ENCODE measurements at places on chromosomes 4 and X. TPM values are rescaled to one million over a fixed set of nuclear protein-coding genes. Genes with fewer than 3 reads are reported as not detected.
A peak's percentile ranks its signal among the peaks of the same experiment; 100 is the strongest.

TMEM187 gene
- total RNA-seq: 8.5 TPM

ARX gene
- total RNA-seq: not detected

DNA sequence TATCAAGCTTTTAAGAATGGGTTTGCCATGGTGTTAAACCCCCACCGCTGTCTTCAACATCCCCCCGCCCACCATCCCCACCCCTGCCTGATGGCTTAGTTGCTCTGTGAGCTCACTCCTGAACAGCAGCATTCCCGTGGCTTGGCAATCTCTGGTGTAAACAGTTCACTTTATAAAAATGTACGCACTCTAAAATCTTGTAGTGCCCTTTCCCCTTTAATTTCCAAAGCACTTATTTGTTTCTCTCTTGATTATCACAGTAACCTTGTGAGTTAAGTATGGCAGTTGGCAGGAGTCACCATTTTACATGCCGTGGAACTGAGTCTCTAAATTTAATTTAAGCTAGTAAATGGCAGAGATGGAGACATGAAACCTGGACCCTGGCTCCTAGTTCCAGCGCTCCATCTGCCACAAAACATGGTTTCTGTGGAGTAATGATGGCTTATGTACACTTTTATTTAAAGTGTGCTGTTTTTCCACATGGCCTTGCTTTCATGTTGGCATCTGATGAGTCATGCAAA, 123.1 kb downstream of the AFF1 start:
- no peak for DNase-seq

- no peak for DNase-seq
These were observed 102.4 kb downstream of the CPE start for GRCh38 chr4:165481053-165481835.

- no peak for DNase-seq
These were observed 65.2 kb downstream of the GLRA2 start for GRCh38 chrX:14594521-14594920.

- DNase-seq: no peak
These were observed 1.2 kb downstream of the TAF1 start for GRCh38 chrX:71367396-71367795.

GRCh38 chr4:181611946-181612600, 631.1 kb upstream of the TENM3 start:
- DNase-seq: no peak

DNA sequence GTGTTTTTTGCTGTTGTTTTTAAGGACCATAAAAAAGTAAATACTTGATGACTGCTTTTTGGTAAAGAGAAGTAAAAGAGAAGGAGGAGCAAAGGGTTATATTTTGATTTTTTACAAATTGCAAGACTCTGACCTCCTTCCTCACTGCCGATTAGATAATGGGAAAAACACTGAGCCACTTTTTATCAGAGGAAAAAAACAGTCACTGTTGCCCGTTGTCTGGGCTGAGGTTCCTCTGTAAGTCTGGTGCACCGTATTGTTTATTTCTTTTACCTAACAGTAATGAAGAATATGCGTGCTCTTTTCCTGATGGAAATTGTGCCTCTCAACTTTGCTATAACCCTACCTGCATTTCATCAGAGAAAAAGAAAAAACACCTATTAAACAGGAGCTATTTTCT, 178.7 kb upstream of the EMCN start:
- DNase-seq: no peak

DNA sequence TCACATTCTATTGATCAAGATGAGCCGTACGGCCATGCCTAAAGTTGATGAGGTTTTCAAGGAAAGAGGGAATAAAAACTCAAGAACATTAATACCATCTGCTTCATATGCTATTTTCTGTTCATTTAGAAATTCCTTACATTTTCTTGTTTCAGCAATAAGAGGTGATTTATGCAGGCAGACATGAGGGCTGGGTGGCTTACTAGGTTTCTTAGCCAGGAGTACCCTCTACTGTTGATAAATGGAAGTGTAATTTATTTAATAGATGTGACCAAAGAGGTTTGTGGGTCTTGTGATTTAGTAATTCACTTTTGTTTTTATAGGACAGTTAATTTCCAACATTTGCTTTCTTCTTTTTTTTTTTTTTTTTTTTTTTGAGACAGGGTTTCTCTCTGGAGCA, 6.4 kb upstream of the SMIM9 start:
- peak; percentile 63 for DNase-seq

DNA sequence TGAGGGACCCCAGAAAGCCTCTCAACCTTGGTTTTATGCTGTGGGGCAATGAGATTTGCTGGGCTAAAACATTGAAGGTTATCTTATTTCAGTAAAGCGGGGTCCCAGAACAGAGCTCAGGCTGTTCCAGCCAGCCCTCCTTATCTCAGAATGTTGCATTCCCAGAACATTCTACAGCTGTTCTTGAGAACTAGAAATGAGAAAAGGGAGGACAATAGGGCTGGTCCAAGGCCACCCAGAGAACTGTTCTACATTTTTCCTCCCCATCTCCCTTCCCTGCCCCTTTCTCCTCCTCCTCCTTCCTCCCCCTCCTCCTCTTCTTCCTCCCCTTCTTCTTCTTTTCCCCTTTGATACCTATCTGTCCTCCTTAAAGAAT, 70.4 kb upstream of the SLC7A11 start:
- DNase-seq: no peak

DNA sequence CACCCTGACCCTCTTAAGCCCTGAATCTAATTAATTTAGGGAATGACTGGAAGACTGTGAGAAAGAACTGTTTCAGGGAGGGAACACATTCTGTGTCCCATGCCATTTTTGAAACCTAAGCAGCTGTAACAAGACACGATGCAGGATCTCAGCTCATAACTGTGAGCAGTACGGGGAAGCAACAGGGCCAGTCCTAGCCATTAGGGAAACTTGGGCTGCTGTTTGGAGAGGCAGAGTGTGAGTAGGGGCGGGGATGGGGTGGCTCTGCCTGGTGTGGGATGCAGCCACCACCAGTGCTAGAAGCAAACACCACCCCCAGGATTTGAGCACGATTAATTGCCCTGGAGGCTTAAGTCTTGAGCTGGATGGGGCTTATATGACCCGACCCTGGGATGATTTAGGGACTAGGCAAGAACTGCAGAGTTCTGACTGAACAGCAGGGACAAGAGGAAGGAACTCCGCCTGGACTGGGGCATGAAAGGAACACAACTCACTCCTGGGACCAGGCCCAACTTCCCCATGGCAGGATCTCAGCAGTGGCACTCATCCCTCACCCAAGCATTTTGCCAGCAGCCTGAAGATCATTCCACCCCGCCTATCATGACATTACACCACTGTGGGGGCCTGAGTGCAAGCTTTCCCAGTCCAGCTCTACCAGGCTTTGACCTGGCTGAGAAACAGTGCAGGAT, 43.1 kb downstream of the ATRX start:
- DNase-seq: no peak

Data from K562 (cell line).